ENCODE measurements at places on chromosomes 3 and 15.

- no peak for DNase-seq
Observed at GRCh38 chr15:40085266-40085665, 23.4 kb downstream of the BMF start.

- DNase-seq = no peak
Observed at GRCh38 chr3:147497286-147497685, 88.1 kb downstream of the ZIC1 start.

DNA sequence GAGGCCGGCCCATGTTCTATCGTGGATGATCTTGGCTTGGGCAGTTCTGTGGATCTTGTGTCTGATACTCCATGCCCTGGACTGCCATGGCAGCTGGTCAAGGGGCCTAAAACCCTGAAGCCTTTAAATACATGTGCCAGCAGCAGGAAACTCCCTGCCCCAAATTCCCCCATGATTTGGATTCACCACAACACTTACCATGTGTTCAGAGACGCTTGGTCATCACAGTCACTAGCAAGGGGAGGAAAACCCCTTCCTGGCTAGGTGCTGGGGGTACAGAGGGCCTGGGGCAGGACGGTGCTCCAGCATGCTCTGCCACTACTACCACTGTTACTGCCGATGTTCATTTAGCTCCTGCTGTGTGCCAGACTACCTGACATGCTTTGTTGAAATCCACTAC lies 94.4 kb downstream of the DNAJB8 start:
- DNase-seq = no peak

- DNase-seq = no peak
Observed at GRCh38 chr15:60708684-60709083, 229.7 kb upstream of the ICE2 start.

GRCh38 chr3:116863822-116864589 lies 154.4 kb downstream of the TUSC7 start:
- DNase-seq = peak; percentile 55
